ENCODE measurements at places on chromosomes 2 and 18.

- no peak for DNase-seq
These were observed 262.8 kb downstream of the FBXO15 start for GRCh38 chr18:73884868-73885267.

- DNase-seq: no peak
These were observed 283 bp upstream of the RBBP8 start for GRCh38 chr18:22932885-22933205.

GRCh38 chr2:23330214-23330613 is 54.8 kb upstream of the KLHL29 start:
- no peak for DNase-seq

DNA sequence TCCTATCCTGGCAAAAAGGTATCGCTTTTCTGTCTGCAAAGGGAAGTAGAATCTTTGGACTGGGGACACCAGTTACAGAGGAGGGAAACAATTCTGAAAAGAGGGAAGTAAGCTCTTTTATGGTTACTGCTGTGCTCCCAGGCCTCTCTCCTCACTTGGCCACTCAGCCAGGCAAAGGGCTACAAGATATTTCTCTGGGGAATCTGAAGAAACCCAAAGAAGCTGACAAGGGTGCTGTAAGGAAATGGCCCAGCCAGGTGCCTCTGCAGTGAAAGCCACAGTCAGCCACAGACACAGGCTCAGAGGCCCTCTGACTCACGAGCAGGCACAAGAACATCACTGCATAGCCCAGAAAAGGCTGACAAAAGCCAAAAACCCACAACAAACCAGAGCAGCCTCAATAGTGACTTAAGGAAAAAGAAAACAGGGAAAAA is 5.8 kb downstream of the HDLBP start:
- DNase-seq: peak; percentile 70

DNA sequence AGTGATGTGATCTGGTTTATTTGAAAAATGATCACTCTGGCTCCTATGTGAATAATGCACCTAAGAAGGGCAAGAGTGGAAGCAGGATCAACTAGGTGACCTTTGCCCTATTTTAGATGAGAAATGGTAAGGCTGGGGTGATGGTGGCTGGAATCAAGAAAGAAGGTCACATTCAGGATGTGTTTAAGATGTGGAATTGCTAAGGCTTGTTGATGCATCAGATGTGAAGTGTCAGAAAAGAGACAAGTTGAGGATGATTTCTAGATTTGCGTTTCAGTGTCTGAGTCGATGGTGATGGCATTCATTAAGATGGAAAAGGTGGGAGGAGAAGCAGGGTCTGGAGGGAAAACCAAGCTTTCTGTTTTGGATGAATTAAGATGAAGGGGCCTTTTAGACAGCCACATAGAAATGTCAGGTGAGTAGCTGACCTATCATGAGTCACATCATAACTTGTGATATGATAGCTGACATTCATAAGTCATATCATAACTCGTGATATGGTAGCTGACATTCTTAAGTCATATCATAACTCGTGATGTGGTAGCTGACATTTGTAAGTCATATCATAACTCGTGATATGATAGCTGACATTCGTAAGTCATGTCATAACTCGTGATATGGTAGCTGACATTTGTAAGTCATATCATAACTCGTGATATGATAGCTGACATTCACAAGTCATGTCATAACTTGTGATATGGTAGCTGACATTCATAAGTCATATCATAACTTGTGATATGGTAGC is 101.2 kb upstream of the SEC11C start:
- no peak for DNase-seq

- no peak for DNase-seq
These were observed 354.2 kb upstream of the EPHA4 start for GRCh38 chr2:221926327-221926726.

GRCh38 chr2:12705230-12705629 is 11.5 kb upstream of the TRIB2 start:
- DNase-seq: no peak

- no peak for DNase-seq
These were observed 5.7 kb downstream of the ZFP36L2 start for GRCh38 chr2:43220760-43221123.

GRCh38 chr2:28357948-28358667 is 34.5 kb upstream of the FOSL2 start:
- no peak for DNase-seq

DNA sequence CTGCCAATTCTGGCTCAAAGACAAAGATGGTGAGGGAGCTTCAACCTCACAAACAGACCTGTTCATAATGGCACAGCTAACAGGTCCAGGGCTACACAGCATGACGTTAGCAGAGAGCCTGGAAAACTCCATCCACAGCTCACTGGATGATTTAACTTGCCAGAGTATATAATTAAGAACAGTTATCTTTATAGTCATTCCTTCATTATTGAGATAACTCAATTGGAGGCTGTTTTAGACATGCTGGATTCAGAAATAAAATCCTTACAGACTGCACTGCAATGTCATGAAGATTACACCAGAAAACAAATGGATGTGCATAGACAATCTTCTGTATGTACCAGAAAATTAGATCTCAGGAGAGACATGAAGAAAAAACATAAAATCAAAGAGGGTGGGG is 55.1 kb upstream of the LYPD1 start:
- no peak for DNase-seq

DNA sequence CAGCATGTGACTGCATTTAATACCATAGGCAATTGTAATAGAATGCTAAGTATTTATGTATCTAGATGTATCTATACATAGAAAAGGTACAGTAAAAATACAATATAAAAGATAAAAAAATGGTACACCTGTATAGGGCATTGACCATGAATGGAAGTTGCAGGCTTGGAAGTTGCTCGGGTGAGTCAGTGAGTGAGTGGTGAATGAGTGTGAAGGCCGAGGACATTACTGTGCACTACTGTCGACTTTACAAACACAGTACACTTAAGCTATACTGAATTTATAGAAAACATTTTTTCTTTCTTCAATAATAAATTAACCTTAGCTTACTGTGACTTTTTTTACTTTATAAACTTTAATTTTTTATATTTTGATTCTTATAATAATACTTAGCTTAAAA is 8.9 kb downstream of the DIS3L2 start:
- DNase-seq: no peak

GRCh38 chr2:58769864-58770234 is 528.7 kb upstream of the FANCL start:
- no peak for DNase-seq

GRCh38 chr2:103423100-103423499 is 661.3 kb downstream of the TMEM182 start:
- no peak for DNase-seq

All from CD4-positive, alpha-beta T cell treated with Interleukin-12 subunit alpha and Interleukin-12 subunit beta, for 1 hour (primary cell).